ENCODE measurements at places on chromosomes 16 and 17.

DNA sequence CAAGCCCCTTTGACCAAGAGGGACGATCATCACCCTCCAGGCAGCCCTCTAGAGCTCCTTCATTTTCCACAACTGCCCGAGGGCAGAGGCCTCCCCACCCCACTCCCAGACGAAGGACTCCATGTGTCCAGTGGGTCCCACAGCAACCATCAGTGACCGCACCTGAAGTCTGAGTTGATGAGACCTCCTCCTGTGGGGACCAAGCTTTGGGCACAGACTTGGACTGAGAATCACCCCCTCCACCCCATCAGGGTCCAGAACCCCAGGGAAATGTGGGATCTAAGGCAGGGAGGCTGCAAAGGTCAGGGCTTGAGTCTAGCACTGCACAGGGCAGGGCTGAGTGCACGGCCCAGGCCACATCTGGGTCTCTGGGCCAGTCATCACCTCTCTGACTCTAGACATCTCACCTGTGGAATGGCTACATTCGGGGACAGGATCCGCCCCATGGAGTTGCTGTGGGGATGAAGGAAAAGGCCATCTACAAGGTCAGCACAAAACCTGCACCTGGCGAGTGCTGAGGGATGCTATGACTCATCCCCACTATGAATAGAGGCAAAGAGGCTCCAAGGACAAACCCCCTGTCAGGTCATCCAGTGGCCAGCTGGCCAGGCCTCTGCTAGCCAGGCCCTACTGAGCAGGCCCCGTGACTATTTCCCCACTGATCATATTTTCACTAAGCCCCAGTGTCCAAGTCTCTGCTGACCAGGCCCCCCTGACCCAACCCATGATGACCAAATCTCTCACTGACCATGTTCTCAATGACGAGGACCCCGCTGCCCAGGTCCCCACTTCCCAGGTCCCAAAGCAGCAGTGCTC, 38.4 kb downstream of the TNFRSF13B start:
- no peak for DNase-seq

DNA sequence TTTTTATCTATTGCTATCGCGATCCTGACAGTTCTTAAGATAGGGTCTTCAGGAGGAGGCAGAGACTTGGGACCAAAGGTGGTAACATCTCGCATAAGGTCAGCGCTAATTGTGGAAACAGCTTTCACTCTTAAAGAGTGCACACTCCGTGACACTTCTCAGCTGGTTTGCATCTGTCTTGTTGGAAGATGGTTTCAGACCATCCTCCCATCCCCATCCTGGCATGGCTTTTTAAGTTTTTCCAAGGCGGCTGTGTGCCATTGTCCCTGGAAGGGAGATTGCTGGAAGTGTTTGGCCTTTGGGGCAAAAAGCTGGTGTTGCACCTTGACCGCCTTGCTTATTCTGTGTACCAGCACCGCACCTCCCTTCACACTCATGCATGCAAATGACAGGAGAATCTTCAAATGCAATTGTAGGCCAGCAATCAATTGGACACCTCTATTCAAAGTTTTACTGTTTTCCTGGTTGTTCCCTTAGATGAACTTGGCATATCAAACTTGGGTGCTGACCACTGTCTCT, 1.5 kb downstream of the SOCS7 start:
- no peak for DNase-seq

GRCh38 chr16:75506574-75506973, 11.3 kb upstream of the CHST6 start:
- DNase-seq: no peak

GRCh38 chr17:44187131-44187899, 543 bp downstream of the TMUB2 start:
- DNase-seq: peak; percentile 36

DNA sequence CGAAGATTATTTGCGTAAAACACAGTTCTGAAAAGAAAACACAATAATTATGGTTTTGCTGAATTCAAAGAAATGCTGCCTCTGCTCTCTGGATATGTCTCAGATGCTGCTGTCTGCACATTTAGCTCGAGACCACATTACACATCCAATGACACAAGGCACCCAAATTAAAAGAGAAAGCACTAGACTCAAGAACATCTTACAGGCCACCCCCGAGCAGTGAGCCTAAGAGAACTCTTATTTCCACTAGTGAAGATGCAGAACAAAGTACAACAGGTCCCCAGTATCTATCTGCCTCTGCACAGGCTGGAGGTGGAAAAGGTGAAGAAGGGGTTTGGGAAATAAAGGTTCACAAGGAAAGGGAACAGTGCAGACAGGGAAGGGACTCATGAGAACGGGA, 33.5 kb downstream of the GRB2 start:
- peak; percentile 32 for DNase-seq

DNA sequence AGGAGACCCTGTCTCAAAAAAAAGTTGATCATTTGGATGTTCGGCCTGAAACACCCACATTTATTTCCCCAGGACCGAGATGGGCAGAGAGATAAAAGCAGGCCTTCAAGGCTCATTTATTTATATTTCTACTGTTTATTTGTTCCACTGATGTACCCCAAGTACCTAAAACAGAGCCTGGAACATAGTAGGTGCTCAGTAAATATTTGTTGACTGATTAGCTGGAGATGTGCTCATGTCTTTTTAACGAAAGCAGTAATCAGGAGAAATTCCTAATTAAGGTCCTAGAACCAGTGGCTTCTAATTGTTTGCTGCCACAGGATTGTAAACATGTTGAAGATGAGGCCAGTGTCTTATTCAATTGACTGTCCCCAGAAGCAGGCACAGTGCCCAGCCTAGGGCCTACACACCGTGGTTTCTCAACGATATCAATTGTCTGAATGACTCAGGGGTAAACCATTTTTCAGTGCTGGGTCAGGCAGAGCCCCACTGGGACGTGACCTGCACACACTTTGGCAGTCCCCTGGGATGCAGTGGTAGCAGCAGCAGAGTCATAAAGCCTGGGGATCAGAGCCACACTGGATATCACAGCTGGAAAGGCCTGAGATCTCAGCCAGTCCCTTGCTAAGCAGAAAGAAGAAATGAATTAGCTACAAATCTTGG, 34.8 kb downstream of the SOST start:
- DNase-seq: no peak

DNA sequence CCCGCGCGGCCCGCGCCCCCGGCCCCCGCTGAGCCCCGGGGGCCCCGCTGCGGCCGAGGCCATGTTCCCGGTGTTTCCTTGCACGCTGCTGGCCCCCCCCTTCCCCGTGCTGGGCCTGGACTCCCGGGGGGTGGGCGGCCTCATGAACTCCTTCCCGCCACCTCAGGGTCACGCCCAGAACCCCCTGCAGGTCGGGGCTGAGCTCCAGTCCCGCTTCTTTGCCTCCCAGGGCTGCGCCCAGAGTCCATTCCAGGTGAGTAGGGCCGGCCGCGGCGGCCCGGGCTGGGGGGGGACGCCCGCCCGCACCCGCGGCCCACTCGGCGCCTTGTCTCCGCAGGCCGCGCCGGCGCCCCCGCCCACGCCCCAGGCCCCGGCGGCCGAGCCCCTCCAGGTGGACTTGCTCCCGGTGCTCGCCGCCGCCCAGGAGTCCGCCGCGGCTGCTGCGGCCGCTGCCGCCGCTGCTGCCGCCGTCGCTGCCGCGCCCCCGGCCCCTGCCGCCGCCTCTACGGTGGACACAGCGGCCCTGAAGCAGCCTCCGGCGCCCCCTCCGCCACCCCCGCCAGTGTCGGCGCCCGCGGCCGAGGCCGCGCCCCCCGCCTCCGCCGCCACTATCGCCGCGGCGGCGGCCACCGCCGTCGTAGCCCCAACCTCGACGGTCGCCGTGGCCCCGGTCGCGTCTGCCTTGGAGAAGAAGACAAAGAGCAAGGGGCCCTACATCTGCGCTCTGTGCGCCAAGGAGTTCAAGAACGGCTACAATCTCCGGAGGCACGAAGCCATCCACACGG, 504 bp downstream of the MAZ start:
- peak; percentile 64 for DNase-seq

- no peak for DNase-seq
Measured at GRCh38 chr17:15291674-15292361, 26.7 kb upstream of the PMP22 start.

GRCh38 chr17:64291268-64291851, 28.3 kb upstream of the TEX2 start:
- DNase-seq: no peak

GRCh38 chr16:10325783-10326543, 59.9 kb upstream of the ATF7IP2 start:
- DNase-seq: no peak

DNA sequence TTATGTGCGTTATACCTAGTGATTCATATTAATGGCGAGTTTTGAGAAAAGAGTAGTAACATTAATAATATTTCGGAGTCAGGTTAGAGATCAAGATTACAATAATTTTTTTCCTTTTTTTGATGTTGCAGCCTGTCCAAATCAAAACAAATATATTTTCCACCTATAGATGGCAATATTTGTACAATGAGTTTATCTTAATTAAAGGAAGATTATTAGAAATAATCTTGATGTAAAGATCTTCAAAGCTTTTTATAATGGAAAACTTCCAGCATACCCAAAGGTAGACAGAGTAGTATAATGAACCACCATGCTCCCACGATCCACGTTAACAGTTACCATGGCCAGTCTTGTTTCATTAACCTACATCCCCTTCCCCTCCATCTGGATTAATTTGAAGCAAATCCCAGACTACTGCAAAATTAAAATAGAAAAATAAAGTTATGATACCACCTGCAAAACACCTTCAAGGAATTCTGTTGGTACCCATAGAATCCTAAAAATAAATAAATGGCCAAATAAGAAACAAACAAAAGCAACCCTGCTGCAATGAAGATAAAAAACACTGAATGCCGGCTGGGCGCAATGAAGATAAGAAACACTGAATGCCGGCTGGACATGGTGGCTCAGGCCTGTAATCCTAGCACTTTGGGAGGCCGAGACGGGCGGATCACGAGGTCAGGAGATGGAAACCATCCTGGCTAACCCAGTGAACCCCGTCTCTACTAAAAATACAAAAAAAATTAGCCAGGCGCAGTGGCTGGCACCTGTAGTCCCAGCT, 46.5 kb upstream of the GINS3 start:
- no peak for DNase-seq

Data from activated CD4-positive, alpha-beta T cell treated with anti-CD3 and anti-CD28 coated beads, Interleukin-2, amount 10 ng/mL, durations not matched to agents 7 days and 5 days (primary cell).